Brain pericyte (primary cell): ENCODE measurements at places on chromosomes 4 and X.

DNA sequence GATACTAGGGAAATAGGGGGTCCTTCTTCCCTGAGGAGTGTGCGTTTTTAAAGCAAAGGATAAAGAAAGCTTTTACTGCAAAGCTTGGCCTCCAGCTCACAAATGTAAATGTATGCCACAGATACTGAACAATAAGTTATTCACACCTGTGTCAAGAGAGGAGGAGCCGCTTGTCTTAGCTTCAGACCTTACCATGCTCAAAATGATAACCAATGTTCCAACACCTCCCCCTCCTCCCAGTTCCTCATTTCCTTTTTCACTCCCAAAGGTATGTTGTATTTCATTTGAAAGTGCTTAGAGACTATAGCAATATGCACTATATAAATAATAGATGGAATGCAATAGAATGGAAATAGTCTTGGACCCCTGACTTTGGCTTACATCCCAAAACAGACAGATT is 47.0 kb upstream of the RAPGEF2 start:
- DNase-seq: no peak

DNA sequence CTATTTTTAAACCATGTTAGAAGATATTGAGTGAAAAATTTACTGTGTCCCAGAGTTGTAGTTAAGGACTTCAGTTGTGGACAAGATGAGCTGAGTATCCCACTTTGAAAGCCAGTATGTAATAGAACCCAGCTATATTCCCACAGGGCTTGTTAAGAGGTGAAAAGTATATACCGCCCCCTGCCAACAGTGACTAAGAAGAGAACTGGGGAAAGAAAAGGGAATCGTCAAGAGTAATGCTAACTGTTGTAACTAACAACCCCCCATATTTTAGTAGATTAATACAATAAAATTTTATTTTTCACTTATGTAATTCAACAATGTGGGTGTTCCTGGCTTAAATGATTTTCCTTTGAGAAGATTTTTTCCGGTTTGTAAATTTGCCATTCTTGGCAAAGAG is 250.4 kb upstream of the GIMD1 start:
- no peak for DNase-seq

- DNase-seq: no peak
These were observed 72.4 kb downstream of the ANKRD50 start for GRCh38 chr4:124640022-124640730.

GRCh38 chr4:33057736-33058135 is 2337.6 kb downstream of the PCDH7 start:
- no peak for DNase-seq

GRCh38 chr4:174122705-174123104 is 160.8 kb downstream of the FBXO8 start:
- DNase-seq: no peak

DNA sequence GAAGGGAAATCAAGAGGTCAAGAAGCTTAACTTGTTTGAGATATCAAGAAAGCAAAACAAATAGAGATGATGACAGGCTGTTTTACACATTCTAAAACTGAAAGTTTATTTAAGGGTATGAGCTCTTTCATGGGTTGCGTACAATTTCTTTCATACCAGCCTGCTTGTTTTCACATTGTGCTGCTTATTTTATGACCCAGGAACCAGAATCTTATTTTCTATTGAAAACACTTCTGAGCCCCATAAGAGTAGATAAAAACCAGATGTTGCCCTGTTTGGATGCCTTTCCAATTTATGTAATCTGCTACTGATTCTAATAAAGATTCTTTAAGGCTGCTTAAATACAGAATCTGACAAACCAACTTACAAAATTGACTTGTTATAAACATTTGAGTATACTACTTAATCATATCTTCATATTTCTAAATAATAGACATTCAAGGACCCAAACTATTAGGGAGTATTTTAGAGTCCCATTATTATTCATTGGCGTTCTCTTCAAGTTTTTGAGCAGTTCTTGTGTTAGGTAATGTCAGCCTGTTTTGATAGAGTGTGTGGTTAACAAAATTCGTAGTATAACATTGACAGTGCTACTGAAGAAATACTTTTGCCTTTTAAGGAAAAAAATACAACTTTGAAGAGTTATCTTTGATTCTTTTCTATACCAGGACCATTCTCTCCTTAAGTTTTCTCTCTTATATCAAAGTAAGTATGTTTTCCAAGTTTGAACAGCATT is 74.4 kb downstream of the PDLIM5 start:
- DNase-seq: no peak

- no peak for DNase-seq
These were observed 298.6 kb upstream of the PPARGC1A start for GRCh38 chr4:24188459-24188858.
